ENCODE measurements at places on chromosomes 12 and 14.
A peak's percentile ranks its signal among the peaks of the same experiment; 100 is the strongest.

GRCh38 chr14:80959496-80959895, 4.1 kb downstream of the TSHR start:
- no peak for DNase-seq

DNA sequence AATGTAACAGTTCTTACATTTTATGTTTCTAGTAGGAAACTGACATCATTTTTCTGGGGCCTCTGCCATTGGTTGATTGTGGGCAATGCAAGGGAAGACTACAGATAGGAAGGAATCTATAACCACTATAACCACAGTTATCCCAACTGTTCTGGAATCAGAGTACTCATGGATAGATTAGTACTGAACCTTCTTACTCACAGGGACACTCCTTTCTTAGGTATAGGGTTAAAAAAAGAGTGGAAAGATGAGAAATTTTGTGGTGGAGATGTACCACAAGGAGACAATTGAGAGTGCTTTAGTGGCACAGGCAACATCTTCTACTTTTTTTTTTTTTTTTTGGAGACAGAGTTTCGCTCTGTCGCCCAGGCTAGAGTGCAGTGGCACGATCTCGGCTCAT, 21.0 kb downstream of the TMEM116 start:
- DNase-seq, result no peak

- no peak for DNase-seq
These were observed 45.8 kb downstream of the ELK3 start for GRCh38 chr12:96239711-96240635.

- peak; percentile 51 for DNase-seq
These were observed 66.3 kb downstream of the CLIP1 start for GRCh38 chr12:122356192-122356635.

- no peak for DNase-seq
These were observed 119.1 kb upstream of the FAR2 start for GRCh38 chr12:29030006-29030405.

- no peak for DNase-seq
These were observed 68.0 kb downstream of the RNF34 start for GRCh38 chr12:121467638-121468498.

DNA sequence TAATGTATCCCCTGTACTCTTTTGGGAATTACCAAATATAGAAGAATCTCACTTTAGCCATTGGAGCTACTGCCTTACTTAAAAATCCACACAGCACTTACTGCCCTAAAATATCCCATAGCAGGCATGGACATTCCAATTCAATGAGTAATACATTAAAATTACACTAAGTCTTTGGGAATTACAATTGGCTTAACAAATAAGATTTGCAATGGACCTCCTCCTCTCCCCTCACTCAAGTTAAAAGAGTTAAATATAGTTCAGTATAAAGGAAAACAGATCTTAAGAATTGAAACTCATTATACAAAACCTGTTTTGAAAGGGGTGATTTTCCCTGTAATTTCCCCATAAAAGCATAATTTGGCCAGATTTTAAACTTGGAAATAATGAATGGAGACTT, 477.1 kb downstream of the SLC16A7 start:
- peak; percentile 11 for DNase-seq

DNA sequence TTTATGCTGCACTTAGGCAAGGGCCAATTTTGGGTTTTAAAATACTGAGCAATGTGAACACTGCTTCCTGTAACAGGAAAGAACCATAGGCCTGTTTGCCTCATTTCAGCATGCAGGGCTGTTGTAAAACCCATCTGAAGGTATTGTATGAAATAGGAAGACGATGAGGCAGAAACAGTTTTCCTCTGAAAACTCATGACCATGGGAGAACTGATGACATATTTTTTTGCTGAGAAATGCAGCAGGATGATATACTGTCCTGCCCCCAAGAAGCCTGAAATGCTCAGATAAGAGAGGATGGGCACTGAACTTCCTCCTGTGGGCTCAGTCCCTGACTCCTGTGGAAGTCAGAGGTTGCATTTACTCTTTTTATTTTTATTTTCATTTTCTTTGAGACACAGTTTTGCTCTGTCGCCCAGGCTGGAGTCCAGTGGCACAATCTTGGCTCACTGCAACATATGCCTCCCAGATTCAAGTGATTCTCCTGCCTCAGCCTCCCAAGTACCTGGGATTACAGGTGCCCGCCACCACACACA, 17.4 kb downstream of the PYGL start:
- DNase-seq, result no peak

DNA sequence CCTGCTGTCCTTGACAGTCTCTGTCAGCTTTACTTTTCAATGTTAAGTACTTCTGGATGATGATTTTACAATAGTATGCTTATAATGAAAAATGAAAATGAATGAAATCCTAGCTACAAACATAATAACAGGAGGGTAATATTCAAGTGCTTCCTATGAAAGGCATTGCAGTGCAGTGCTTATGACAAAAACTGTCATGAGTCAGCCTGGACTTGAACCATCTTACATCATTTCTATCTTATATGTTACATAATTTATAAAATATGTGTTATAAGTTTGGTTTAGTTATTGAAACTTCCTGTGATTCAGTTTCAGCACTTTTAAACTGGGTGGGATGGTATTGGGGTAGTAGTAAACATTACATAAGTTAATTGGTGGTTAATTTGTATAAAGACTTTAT, 451.7 kb downstream of the TMEM117 start:
- no peak for DNase-seq

- DNase-seq, result no peak
These were observed 32.4 kb upstream of the EML1 start for GRCh38 chr14:99760817-99761216.

GRCh38 chr12:6826125-6826733, 2.0 kb upstream of the P3H3 start:
- DNase-seq, result no peak

DNA sequence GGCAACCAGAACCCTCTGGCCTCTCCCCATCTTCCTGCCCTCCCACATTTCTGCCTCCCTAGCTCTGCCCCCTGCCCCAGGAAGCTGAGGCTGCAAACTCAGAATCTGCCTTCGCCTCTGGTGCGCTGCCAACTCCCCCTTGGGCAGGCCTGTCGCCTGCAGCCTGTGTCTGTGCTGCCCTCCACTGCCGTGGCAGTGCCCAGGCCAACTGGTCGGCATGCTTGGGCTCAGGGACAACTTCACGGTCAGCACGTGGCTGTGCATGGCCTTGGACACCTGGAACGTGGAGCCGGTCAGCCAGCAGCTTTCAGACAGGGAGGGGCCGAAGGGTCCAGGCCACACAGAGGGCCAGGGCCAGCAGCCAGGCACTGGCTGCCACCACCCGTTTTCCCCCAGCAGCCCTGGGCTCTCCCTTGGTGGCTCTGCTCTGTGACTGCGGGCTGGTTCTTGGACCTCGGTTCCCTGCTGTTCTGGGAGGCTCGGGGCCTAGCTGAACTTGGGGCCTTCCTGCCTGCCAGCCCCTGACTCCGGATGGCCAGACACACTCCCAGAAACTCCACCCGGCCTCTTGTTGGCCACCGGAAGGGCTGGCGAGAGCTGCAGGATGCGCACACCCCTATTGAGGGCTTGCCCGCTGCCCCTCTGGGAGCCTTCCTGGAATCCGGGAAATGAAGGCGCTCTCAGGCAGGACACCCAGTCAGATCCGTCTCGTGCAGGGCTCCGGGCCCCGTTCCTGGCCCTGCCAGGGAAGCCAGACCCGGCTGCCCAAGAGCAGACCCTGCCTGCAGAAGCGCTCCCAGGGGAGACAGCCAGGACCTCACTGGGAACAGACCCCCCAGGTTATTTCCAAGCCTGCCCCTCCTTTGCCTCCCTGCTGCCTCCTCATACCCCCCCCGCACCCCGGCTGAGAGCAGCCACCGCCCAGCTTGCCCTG, 34.2 kb upstream of the PPP1R13B start:
- DNase-seq, result no peak

- DNase-seq, result no peak
These were observed 24.7 kb upstream of the C14orf180 start for GRCh38 chr14:104554608-104555429.

DNA sequence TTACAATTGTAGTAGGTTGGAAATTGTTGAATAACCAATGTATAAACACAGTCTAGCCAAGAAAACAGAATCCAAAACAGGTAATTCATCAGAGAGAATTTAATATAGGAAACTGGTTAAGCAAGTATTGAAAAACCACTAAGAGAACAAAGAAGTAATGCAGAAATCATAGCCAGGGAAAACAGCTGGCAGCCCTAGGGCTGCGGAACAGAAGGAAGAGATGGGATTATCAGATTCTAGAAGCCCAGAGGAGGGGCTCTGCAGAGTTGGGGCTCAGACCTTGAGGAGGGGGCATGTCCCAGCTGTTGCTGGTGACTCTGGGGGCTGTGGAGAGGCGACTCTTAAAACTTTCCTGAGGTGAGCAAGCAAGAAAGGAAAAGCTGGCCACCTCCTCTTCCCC, 49.4 kb downstream of the CD9 start:
- no peak for DNase-seq

DNA sequence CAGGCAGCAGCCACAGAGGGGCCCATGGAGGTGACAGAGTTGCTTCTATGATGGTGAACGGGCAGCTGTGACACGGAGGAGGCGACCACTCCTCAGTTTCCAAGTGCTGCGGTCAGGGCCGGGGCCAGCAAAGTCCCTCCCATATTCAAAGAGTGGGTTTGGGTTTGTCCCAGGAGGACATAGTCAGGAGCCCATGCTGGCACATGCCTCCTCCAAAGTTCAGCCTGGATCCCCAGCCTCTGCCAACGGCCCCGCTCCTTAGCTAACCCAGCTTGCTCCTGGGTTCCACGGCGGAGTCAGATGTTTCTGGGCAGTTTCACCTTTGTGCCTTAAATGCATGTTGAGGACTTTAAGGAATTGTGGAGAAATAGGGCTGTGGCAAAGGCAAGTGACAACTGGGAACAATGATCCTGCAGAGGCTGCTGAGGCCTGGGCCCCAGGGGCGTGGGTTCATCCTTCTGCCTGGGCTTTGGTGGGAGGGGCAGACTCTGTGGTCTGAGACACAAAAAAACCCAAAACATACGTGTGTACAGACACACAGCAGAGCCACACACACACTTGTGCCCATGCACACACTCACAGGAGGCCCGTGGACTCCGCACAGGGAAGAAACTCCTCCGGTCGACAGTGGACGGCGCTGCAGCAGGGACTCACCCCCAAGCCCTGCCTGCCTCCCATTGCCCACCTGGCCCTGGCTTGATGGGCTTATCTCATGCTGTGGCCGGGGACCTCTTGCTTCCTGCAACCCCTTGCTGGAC, 399.4 kb downstream of the TMEM121 start:
- no peak for DNase-seq

DNA sequence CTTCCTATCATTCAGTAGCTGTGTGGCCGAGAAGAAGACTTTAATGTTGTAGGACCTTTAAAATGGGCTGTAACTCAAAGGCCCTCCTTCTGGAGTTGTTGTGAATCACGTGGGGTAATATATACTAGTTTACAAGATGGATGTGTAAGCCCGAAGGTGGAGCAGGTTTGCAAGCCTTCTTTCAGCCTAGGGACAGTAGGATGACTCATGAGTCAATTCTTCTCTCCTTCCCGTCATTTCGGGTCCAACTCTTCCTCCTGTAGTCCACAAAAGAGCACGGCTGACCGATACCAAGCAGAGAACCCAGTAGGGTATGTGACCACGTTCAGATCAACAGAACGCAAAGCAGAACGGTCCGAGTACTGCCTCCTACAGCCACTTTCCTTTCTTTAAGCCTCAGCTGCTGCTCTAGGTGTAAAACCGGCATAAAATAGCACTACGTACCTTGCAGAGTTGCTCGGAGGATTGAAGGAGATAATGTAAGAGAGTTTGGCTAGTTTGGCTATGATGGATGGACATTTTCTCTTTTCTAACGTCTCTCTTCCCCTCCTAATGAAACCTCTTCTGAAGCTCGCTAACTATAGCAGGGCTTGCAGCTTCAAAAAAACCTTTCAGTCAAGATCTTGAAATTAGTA, 1.3 kb upstream of the RASSF3 start:
- DNase-seq, result no peak

DNA sequence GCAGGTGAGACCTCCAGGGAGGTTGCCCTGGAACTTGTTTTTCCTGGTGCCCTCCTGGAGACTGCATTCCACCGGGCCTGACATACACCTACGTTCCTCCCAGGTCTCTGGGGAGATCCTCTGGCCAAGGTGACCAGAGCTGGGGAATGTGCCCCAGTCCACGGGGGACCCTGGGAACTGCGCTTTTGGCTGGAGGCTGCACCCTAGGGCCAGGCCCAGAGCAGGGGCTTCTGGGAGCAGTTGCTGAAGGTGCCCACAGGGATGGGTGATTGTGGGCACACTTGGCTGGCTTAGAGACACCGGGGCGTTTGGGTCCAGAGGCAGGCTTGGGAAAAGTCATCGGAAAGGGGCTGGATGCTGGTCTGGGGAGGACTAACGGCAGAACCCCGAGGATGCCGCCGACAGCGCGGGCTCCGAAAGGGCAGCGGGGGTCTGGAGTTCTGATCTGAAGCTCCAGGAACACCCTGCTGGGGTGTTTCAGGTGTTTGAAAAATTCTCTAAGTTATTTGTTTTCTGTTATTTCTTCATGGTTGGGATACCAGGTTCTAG, 36.5 kb upstream of the TDRD9 start:
- no peak for DNase-seq

GRCh38 chr12:7571257-7571656, 67.7 kb upstream of the CD163 start:
- no peak for DNase-seq

DNA sequence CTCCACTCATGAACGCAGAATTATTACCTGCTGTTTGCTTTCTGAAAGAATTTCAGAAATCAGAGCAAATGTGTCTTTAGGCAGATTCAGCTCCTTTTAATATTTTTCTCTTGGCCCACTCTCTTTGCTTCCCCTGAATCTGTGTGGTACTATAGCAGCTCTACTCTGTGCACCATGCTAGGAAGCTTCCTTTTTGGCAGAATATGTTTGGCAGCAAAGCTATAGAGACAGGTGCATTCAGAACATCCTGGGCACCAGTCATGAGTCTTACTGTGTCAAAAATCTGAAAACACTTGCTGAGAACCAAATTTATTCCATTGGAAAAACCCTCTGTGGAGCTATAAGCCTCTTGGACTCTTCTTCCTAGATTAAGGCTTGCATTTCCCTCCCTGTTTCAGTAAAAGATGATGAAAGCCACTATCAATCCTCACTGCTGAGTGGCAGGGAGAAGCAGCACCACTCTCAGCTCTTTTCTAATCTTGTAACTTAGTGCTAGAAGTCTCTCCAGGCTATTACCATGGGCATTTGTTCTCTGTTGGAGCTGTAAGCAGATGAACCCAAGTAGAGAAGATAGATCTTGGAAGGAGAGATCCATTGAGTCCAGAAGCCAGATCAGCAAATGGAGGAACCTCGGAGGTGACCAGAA, 18.2 kb downstream of the CIPC start:
- no peak for DNase-seq

GRCh38 chr14:99391671-99392070, 89.0 kb downstream of the SETD3 start:
- DNase-seq, result no peak

GRCh38 chr14:52044791-52045522, 23.9 kb downstream of the NID2 start:
- DNase-seq, result peak; percentile 65

GRCh38 chr12:113485330-113485729, 13.7 kb upstream of the LHX5 start:
- DNase-seq, result no peak
